NCI-H2029 treated with DMSO at 0.1 percent for 48 hours (cell line): ENCODE measurements at places on chromosomes 13 and 19.

DNA sequence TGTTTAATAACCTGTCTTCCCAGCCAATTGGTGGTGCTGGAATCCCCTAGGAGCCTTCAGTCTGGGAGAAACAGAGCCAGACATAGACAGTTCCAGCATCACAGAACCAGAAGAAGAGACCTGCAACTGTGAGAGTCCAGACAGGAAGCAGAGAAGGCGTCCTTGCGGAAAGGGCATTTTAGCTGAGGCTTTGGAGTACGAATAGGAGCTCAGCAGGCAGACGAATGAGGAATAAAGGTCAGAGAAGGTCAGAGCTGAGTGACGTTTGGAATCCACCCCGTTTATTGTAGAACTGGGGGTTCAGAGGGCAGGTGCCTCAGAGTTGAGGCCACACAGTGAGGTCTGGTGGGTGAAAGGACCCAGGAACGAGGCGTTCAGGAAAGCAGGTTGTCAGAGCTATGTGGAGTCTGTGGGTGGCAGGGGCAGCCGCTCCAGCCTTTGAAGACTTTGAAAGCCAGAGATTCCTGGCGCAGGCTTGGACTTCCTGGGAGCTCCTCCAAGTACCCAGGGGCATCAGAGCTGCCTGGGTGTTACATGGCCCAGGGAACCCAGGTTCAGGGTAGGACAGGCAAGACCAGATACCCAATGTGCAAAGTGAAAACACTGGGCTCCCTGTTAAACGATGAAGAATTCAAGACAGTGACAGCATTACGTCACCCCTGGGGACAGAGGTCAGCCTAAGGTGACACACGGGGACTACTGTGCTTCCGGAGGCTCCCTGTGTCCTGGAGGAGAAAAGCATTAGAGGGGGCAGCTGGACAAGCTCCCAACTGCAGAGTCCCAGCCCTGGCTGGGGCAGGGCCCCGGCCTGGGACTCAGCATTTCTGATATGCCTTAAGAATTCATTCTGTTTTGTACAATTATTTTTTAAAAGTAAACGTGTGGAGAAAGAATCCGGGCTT lies 5.5 kb downstream of the ARRDC2 start:
- no peak for DNase-seq

DNA sequence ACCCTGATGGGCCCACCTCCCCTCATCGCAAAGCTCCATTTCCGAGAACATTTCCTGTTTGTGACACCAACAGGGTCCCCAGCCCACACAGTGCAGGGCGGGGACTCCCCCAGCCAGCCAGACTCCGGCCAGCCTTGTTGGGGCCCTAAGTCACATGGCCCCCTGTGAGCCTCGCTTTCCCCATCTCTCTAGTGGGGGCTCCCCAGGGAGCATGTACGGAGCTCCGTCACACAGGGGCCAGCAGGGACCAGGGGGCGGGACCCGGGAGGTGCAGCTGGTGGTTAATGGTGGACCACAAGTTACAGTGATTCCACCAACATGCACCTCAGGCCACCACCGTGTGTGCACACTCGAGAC lies 1.7 kb downstream of the TBXA2R start:
- DNase-seq: no peak

- no peak for DNase-seq
These were observed 211.4 kb upstream of the IPO5 start for GRCh38 chr13:97742084-97742483.

DNA sequence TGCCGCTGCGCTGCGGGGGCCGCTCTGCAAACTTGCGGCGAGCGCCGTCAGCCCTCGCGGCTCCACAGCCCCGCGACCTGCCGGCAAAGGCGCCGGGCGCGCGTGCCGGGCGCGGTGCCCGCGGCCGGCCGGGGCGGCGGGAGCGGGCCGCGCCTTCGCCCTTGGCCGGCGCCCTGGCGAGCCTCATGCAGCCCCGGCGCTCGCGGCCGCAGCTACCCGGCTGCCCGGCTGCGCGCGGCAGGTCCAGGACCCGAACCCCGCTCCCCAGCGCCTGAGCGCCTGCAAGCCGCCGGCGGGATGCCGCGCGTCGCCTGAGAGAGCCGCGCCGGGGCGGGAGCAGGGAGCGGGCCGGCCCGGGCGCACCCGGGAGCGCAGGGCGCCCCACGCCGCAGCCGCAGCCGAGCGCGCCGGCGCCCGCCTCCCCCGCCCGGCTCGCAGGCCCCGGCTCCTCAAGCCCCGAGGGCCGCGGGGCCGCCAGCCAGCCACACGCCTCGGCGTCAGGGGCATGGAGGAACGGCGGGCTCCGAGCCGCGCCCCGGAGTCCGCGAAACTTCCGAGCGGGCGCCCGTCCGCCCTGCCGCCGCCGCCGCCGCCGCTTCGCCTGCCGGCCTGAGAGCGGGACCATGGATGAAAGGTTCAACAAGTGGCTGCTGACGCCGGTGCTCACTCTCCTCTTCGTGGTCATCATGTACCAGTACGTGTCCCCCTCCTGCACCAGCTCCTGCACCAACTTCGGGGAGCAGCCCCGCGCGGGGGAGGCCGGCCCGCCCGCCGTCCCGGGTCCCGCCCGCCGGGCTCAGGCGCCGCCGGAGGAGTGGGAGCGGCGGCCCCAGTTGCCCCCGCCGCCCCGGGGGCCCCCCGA lies 564 bp downstream of the HS6ST3 start:
- DNase-seq: no peak

- no peak for DNase-seq
These were observed 288.6 kb upstream of the PCDH9 start for GRCh38 chr13:67518785-67519184.

DNA sequence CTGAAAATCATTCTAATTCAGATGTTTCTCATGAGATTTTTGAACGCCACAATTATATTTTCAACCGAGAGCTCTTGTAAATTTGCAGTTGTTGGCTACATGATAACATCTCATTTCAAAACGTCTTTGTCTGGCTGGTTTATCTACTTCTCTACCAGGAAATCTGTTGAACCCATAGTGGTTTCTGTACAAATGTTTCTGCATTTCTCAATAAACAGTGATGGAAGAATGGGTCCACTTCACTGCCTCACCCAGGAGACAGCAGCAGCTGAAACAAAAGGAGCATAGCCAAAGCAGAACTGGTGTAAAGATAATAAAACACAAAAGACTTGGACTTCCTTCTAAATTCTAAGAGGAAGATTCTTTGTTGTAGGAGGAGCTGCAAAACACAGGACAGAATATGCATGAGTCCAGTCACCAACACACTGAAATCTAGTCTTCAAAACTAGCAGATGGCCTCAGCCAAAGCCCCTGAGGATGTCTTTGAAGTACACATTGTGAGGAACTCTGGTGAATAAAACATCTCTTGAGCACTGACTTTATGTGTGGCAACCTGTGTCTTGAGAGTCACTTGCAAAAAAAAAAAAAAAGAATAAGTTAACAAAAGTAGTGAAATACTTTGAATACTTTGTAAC lies 68.6 kb upstream of the FGF14 start:
- no peak for DNase-seq

- DNase-seq: no peak
These were observed 42.1 kb downstream of the PTPRS start for GRCh38 chr19:5298471-5298901.

DNA sequence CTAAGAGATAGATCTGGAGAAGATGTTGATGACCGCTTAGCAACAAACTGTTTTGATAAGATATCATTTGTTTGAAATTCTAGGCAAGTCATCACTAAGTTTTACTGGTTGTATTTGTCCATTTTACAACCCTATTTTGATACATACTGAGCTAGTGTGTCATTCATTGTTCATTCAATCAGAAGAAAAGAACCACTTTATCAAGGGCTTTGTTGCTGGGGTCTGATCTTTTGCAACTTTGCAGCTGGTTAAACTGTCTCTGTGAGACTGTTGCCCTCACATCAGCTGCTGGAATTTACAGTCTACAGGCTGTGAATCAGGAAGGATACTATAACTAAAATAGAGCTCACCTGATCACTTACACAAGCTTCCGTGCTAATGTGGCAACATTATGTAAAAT lies 290.5 kb downstream of the RFC3 start:
- DNase-seq: no peak

DNA sequence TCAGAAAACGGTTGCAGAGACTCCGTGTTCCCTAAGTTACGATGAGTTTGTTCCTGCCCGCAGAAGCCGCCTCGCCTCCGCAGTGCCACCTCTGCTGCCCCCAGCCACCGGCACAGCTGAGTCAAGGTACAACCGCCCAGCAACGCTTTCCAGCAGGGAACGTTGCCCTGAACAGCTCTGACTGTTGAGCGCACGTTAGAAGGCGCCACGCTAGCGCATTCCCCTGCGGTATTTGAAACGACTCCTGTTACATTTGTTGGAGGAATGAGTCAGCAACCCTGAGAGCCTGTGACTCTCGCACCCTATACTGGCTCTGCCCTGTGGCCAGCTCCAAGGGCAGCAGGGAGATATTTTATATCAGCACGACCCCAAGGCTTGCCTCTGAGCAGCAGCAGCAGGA lies 302.8 kb downstream of the TEX29 start:
- DNase-seq: no peak

GRCh38 chr19:30074741-30075715 lies 133.0 kb downstream of the URI1 start:
- no peak for DNase-seq

DNA sequence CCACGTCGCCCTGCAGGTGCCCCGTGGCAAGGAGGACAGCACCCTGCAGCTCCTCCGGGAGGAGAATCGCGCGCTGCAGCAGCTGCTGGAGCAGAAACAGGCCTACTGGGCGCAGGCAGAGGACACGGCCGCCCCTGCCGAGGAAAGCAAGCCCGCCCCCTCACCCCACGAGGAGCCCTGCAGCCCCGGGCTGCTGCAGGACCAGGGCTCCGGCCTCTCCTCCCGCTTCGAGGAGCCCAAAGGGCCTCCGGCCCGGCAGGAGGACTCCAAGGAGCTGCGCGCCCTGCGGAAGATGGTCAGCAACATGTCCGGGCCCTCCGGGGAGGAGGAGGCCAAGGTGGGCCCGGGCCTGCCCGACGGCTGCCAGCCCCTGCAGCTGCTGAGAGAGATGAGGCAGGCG lies 11.6 kb downstream of the CBY2 start:
- no peak for DNase-seq

DNA sequence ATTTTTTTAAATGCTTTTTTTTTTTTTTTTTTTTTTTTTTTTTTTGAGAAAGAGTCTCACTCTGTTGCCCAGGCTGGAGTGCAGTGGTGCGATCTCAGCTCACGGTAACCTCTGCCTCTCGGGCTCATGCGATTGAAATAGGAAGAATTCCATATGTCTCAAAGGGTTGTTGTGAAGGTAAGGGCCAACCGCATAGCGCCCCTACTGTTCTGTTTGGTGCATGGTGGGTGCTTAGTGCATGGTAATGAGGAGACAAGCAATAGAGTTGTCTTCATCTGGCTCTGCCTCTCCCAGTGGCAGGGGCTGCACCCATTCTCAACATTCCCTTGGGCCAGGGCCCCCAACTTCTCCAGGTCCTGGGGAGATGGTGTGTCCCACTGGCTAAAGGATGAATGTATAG lies 68.7 kb downstream of the RASL11A start:
- DNase-seq: no peak

DNA sequence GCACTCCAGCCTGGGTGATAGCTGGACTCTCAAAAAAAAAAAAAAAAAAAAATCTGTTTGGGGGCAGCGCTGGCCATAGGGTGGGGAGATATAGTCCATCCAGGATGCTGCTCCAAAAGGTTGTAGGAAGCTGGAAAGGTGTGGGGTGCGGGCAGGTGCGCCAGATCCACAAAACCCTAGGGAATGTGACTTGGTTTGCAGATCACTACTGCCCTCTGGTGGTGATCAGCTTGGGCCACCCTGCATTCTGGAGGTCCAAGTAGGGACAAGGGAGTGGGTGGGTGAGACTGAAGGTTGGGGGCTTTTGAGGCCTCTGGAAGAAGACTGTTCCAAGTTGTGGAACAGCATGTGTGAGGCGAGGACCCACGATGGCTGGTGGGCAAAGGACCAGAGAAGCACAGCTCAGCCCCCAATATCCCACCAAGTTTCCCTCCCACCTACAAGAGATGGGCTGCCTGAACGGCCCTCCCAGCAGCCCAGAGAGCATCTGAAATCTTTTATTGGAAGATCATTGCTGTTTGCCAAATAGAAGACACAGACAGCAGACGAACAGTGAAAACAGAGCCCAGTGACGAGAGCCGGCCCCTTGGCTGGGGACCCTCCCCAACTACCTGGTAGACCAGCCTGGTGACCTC lies 10.4 kb upstream of the TYK2 start:
- DNase-seq: peak; percentile 24

DNA sequence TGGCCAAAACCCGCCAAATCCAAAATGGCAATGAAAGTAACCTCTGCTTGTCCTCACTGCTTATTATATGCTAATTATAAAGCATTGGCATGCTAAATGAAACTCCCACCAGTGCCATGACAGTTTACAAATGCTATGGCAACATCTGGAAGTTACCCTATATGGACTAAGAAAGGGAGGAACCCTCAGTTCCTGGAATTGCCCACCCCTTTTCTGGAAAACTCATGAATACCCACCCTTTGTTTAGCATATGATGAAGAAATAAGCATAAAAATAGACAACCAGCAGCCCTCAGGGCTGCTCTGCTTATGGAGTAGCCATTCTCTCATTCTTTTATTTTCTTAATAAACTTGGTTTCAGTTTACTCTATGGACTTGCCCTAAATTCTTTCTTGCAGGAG lies 269.8 kb downstream of the OLFM4 start:
- DNase-seq: no peak

DNA sequence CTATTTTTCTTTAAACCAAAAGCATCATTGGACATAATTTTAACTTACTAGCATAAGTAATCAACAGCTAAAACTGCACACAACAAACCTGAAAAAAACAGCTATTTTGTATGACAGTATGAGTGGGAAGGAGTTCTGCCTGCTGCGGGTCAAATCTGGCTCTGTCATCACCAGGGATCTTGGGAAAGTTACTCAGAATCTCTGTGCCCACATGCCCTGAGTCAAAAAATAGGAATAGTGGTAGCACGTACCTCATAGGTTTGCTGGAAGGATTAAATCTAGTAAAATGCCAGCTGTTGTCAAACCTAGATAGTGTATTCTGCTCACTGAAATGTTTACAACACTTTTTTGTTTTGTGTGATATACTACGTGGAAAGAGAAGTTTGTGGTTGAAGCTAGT lies 1.1 kb downstream of the CLN5 start:
- no peak for DNase-seq

DNA sequence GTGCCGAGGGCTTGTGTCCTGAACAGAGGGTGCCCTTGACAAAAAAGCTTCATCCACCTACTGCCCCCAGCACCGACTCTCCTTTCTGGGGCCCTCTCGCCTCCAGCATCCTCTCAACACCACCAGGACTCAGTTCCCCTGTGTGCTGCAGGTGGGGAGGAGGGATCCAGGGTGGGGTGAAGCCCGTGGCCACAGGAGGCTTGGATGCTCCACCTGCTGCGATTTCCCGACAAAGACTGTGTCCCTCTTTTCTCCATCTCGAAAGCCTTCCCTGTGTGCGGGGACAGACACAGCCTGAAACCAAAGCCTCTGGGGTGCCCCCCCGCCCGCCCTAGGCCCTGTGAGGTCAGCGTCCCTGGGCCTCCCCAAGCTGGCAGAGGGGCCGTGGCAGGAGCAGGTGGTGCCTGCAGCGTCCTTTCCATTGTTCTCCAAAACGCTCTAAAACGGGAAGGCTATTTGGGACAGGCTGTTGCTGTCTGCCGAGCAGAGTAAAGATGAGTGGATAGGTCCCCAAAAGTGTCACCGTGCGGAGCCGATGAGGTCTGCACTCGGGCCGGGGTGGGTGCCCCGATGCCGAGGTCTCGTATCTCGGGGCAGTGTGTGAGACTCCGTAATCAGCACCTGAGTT lies 185.7 kb downstream of the PTPRS start:
- no peak for DNase-seq

GRCh38 chr19:10211061-10211460 lies 16.3 kb upstream of the DNMT1 start:
- no peak for DNase-seq
